Cardiac atrium fibroblast (primary cell): ENCODE measurements at places on chromosomes 7 and 10. TPM values are rescaled to one million over a fixed set of nuclear protein-coding genes. Genes with fewer than 3 reads are reported as not detected.

Gene CYP51A1
- 116 and 171 TPM in 2 replicates for total RNA-seq

Gene ICA1
- not detected in 2 replicates for total RNA-seq

Gene GRB10
- total RNA-seq, result 39.5 and 41.0 TPM in 2 replicates

Gene FERD3L
- total RNA-seq, result not detected in 2 replicates

Gene BHLHA15
- total RNA-seq, result 1.8 TPM in 1 of 2 replicates, not detected in the other

Gene IFIT1B
- total RNA-seq, result not detected in 2 replicates
